ENCODE measurements at places on chromosomes 5 and 9.

DNA sequence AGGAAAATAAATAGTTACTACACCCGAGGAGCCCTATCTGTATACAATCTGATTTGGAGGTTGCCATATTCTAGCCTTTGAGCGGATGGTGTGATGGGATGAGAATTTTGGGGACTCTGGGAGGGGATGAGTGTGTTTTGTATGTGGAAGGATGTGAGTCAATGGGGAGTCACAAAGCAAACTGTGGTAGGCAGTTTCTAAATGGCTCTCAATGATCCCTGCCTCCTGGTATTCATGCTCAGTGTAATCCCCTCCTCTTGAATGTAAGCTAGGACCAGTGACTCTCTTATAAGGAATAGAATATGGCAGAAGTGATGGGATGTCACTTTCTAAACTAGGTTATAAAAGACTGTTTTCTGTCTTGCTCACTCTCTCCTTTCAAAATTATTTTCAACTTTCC is 205.7 kb upstream of the RIOK2 start:
- no peak for DNase-seq

- DNase-seq, result no peak
These were observed 367.9 kb downstream of the DIRAS2 start for GRCh38 chr9:90274725-90275124.

- no peak for DNase-seq
These were observed 29.5 kb upstream of the ARHGAP26 start for GRCh38 chr5:142740474-142741242.

- DNase-seq, result no peak
These were observed 27.8 kb downstream of the TMEM167A start for GRCh38 chr5:83049370-83049885.

DNA sequence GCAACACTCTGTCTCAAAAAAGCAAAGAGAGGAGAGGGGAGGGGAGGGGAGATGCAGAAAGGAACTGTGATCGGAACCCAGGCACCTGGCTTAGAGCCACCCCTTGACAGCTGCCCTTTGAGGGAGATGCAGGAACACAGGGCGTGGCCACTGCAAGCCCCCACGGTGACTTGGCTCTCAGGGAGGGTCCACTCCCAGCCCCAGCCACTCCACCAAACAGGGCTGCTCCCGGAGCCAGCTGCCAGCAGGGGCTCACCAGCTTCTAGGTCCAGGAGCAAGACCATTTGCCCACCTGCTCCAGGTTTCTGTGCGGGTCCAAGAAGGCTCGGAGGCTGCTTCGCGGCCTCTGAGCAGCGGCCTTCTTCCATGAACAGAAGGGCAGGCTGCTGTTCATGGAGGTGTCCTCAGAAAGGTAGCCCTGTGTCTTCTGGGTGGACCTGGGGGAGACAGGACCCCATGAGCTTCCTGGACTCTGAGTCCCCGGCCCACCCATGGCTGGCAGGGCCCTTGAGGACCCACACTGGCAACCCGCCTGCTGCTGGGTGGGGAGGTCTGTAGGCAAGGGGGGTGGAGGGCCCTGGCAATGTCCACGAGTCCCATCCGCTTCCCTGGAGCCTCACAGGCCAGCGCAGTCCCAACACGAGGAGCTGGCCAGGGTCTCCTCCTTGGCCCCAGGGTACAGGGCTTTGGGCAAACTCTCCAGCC is 7.9 kb downstream of the C9orf50 start:
- DNase-seq, result no peak

DNA sequence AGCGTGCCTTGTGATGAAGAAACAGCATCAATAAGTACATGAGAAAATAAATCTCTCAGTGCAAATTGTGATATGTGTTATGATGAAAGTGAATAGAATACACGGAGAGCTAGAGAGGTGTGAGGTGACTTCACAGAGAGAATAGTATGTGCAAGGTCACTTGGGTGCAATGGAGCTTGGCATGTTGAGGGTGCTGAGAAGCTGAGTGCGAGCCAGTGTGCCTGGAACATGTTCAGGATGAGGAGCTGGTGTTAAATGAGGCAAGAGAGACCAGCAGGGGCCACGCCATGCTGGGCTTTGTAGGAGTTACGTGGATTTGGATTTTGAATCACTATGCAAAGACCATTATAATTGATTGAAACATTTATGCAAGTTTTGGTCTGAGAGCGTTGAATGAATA is 12.8 kb upstream of the RPS23 start:
- DNase-seq, result no peak

Measured in stimulated activated CD8-positive, alpha-beta memory T cell treated with anti-CD3 and anti-CD28 coated beads, Interleukin-15, amount 100 ng/mL, for 24 hours (primary cell).